ENCODE measurements at places on chromosomes 5 and 9.

DNA sequence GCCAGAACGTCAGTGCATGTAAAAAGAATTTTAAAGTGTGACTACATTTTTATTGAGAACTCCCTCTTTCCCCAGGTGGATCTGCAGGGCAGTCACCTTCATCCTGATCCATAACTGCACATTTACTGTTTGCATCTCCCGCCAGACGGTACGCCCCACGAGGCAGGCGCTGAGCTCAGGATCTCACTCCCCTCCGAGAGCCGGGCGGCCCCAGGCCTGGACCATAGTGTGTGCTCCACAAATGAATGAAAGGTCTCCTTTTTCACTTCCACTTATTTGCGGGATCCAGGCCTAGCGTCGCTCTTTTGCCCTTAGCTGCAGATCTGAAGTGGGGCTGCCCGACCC lies 378 bp downstream of the DROSHA start:
- peak; percentile 36 for DNase-seq

GRCh38 chr5:74198156-74198555 lies 442.4 kb downstream of the ENC1 start:
- DNase-seq: no peak

DNA sequence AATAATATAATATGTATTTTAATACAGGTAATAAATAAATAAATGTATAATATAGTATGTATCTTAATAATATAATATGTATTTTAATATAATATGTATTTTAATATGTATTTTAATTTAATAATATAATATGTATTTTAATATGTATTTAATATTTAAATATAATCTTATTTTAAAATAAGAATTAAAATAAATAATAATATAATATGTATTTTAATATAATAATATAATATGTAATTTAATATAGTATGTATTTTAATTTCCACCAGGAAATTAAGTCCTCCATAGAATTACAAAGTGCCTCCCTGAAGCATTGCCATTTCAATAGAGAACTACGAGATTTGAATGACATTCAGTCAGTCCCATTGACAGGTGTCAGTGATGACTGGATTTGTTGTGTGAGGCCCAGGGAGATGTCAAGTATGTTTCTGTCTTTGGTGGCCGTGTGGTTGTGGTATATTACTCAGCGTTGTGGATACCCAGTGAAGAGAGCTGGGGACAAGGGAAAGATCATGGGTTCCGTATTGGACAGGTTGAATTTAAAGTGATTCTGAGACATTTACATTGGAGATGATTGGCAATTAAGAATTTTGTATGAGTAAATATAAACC lies 14.2 kb upstream of the C5orf46 start:
- DNase-seq: no peak

DNA sequence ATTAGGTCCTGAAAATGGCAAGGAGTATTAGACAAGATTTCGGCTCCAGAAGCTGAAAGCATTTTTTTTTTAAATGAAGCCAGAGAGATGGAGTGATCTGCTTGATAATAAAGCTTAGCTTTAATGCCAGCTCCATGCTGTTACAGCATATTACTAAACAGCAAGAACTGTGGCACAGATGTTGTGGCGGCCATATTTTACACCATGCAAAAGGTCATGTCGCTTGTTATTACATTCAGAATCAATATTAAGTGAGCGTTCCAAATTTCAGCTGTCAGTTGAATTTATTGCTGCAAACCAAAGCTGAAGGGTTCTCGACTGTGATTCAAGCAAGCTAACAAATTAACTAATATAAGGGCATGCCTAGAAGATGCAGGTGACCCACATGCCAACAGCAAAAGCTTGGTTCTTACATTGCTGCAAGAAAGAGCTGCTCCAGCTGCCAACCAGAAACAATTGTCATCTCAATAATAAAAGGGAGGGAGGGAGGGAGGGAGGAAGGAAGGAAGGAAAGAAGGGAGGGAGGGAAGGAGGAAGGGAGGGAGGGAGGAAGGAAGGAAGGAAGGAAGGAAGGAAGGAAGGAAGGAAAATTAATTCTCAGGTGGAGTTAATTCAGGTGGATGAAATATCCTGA lies 517.7 kb upstream of the WWC1 start:
- DNase-seq: no peak

- no peak for DNase-seq
Observed at GRCh38 chr5:82019342-82020138, 47.7 kb downstream of the ATG10 start.

DNA sequence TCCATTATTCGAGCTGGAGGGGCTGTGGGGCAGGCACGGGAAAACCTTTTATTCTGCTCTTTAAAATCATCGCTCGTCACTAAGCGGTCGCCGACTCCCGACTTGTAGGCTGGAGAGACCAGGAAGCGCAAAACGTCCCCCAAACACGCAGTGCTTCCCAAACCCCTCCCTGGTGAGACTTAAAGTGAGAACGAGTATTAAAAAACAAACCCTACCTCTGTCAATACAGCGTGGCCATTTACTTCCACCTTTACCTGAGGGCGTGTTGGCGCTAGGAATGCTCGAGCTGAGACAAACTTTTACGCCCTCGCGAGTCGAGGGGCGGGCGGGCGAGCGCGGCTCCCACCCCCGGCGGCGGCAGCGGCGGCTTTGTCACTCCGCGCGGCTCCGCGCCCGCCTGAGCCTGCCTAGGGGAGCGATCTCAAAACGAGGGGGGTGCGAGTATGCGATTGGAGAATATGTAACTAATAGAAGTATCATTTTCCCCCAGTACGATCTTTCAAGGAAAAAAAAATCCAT lies at the start of gene NR2F1-AS1:
Gene NR2F1-AS1, minus strand, starts transcription at position 293 of the 519 bp plus-strand sequence.
- no peak for DNase-seq

All from nephron progenitor cell (in vitro differentiated cells).